ENCODE measurements at places on chromosomes 6 and 20.
A peak's percentile ranks its signal among the peaks of the same experiment; 100 is the strongest.

DNA sequence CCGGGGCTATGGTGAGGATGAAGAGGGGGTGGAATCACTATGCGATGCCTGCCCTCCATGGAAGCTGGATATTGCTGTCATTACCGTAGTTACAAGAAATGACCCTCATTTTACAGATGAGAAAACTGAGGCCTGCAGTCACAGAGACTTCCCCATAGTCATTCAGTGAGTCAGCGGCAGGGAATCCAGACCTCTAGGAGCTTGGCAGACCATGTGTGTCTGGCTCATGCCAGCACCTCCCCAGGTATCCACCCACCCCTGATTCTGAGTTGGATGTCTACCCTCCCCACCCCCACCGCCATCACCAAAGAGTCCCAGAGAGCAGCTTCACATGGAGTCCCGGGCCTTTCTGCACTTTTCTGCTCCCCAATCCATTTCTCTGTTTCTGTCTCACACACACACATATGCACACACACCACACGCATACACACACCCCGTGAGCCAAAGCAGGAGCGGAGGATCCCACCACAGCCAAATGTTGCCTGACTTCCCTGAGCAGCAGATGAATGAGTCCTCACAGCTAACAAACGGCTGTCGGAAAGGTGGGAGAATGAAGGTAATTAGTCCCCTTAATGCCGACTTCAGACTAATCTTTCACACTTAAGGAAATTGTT is 24.8 kb downstream of the CDH22 start:
- no peak for DNase-seq

GRCh38 chr20:14632906-14633305 is 295.5 kb upstream of the FLRT3 start:
- no peak for DNase-seq

DNA sequence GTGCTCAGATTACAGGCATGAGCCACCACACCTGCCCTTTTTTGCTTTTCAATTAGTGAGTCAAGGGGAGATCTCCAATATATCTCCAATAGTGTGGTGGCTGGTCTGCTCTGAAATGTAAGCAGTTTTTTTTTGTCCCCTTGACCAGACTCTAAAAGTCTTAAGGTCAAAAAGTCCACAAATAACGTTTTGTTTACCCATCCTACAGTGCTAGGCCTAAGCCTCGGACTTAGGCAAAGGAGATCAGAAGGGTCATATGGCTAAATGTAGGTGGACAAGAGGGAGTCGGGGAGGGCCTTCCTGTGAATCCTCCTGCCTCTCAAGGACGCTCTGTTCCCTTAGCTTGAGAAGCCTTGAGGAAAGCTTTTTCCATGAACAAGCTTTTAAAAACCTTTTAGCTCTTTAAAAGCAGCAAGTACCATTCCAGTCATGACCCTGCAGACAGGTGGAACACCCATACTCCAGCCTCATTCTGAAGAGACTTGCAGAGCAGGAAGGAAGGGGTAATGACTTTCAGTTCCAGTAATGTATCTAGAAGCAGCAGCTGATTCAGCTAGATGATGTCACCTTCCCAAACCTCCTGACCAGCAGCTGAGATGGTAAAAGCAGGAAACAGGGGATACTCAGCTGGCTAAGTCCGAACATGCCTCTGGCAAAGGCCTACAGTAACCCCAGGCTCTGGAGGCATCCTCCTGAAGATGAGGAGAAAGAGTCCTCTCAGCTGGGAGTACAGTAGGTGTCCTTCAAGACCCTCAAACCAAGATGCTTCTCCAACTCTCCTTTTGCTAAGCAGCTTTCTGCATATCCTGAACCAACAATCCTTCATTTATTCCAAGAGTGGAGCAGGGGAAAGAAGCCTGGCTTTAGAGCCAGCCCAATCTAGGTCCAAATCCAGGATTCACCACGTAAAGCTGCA is 23.6 kb downstream of the BCL2L1 start:
- no peak for DNase-seq

- DNase-seq, result no peak
These were observed 91.9 kb upstream of the NXT1 start for GRCh38 chr20:23258747-23259121.

DNA sequence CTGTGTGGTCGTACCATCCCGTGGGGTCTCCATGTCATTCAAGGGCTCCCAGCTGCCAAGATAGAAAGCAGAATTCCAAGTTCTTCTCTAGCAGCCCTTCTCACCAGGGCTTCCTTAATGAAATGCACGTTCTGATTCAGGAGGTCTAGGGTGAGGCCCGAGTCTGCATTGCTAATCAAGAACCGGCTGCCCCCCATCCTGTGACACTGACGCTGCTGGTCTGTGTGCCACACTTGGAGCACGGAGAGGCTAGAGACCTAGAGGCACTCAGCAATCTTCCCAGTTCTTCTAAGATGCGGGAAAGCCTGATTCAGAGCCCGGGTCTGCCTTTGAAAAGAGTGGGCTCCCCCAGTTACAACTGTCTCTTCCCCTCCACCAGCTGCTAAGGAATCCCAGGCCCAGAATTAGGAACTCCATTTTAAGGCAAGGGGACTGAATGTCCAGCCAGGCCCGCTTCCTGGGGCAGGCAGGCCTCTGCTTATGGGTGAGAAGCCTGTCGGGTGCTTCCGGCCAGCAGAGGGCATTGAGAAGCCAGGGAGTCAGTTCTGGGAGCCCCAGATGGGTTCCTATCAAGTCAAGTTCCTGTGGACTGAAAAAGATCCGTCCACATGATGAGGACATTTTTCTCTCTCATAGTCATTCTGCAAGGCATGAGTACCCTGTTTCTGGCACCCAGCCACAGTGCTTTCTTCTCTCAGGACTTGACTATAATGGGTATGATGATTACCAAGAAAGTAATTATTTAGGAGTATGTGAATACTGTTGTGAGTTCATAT is 69.8 kb upstream of the RIN2 start:
- DNase-seq, result peak; percentile 51
